Activated CD4-positive, alpha-beta T cell treated with anti-CD3 and anti-CD28 coated beads, Interleukin-2, amount 50 U/mL, for 4 hours (primary cell): ENCODE measurements at places on chromosomes 3 and 15.

DNA sequence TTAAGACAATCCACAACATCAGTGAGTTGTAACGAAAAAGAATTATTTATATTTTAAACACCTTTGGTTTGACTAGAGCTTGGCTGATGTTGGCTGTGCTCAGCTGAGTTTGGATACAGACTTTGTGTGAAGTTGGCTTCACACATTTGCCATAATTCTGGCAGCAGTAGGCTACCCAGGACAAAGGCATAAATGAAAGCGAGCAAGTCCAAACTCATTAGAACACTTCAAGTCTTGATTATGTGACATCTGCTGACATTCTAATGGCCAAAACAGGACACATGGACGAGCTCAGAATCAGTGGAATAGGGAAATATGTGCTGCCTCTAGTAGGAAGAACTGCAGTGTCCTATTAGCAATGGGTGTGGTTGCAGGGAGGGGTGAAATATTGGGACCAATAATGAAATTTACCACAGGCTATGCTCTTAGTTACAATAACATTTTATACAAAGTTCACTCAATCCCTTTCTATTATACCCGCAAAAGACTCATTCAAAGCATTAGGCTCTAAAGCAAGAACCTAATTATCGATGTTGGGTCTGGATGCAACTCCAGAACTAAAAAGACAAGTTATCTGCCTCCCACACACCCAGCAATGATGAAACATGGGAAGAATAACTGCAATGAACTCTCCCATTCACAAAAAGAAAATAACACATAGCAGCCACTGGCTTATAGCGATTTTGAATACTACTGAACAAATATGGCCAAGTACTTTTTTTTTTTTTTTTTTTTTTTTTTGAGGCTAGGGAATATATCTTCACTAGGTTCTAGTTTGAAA, 493.9 kb upstream of the RASGRP1 start:
- DNase-seq, result no peak

DNA sequence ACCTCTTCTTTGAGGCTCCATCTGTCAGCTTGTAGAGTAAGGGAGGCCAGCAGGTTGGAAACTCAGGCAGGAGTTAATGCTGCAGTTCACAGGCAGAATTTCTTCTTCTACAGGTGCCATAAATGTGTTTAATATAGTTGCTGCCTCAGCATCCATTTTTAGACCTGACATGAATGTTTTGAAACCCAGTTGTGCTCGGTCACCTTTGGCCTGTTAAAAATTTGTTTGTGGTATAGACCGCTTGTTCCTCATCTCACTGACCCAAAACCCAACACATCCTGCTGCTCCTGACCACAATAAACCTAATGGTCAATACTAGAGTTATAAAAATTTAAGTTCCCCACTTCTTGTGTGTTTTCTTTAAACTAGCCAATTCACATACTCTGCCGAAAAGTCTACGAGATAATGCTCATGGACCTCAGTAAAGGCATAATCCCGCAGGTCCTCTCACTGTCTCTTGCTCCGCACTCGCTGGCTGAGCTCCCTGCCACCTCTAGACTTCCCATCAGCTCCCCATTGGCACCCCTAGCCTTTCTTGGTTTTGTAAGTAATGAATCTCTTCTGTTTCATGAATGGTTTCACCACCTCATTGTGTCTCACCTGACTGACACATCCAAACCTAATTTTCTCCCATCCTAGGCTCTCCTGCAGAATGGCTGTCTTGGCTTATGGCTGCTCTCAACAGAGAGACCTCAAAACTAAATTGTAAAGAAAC, 138.5 kb upstream of the STRIT1 start:
- no peak for DNase-seq

DNA sequence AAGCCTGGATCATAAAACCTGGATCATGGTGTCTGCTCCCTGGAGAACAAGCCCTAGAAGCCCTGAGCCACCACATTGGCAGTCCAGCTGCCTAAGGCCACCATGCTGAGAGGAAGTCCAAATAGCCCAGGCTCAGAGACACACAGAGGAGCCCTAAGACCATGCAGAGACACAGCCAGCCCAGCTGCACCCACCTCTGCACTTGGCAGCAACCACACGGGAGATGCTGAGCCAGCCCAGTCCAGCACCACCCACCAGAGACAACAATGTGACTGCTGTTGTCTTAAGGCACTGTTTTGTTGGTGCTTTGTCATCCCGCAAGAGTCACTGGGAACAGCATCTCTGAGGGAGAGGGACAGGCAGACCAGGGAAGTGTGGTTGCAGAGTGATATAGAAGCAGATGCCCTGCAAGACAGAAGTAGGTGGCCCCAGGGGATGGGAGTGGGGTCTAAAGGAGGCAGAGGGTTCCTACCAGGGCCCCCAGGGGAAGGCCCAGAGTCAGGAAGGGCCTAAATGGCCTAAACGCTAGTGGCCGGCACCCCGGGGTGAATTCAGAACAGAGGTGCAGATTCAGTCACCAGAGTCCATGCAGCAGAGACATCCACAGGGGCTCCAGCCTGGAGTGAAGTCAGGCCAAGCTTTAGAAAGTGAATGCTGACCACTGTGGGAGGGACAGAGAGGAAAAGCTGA, 105.4 kb upstream of the PRR20G start:
- no peak for DNase-seq

- no peak for DNase-seq
Observed at GRCh38 chr3:124856677-124857076, 30.5 kb downstream of the ITGB5 start.

GRCh38 chr15:65333856-65334255, 29.4 kb downstream of the RNU5B-1 start:
- DNase-seq, result no peak

DNA sequence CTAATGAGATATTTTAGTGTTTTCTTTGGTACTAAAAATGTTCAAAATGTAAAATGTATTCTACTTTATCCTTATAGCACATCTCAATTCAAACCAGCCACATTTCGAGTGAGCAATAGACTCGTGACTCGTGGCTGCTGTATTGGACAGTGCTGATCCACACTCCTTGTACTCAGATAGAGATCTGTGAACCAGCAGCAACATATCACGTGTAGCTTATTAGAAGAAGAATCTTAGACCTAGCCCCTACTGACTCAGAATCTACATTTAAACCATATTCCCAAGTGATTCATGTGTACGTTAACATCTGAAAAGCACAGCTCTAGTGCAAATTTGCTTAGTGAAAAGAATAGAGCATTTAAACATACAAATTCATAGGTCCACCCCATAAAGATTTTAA, 130.9 kb downstream of the IL1RAP start:
- no peak for DNase-seq

DNA sequence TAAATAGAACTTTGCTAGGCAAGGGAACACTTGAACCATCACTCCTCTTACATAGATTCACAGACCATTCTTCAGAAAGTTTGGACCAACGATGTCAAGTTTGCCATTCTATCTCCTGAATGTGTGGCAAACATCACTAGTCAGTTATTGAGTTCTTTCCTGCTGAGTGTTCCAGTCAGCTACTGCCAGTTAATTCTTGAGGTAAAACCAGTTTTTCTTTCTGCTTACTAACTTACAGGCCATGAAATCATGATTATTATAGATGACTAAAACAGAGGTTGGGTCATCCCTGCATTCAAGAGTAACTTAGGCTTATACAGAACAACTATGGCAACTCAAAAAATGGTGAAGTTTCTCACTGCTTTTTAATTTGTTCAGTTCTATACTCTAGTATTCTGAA, 88.2 kb downstream of the AP4E1 start:
- no peak for DNase-seq

- no peak for DNase-seq
Observed at GRCh38 chr3:46187876-46188275, 20.2 kb downstream of the CCR1 start.

GRCh38 chr15:27499191-27499590, 528.2 kb downstream of the GABRG3 start:
- no peak for DNase-seq

DNA sequence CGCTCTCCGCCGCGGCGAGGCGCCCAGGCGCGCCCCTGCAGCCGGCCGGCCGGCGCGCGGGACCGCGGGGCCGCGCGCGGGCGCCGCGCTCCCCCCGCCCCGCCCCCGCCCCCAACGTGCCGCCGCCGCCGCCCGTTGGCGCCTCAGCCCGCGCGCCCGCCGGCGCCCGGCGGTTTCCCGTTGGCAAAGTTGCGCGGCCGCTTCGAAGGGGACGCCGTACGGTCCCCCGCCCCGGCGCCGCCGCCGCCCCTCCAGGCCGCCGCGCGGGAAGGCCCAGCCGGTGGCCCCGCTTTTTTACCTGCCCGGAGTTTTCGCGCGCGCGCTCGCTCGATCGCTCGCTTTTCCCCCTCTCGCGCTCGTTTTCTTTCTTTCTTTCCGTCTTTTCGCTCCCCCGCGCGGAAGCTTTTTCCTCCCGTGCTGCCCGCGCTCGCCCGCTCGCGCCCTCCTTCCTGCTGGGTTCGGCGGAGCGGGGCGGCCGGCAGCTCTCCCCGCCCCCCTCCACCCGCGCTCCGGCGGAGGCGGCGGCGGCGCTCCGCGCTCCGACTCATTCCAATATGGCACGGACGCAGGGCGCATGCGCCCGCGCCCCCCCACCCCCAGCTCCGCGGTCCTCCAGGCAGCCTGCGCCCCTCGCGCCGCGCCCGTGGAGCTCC, at the start of gene SFMBT1:
Gene SFMBT1, minus strand, starts transcription at position 556 of the 653 bp plus-strand sequence. CDS start 76,945 bp downstream, outside the sequence.
- DNase-seq, result peak; percentile 71

- no peak for DNase-seq
Observed at GRCh38 chr15:83413054-83413719, 34.0 kb upstream of the SH3GL3 start.

GRCh38 chr3:31882895-31883294, 98.2 kb downstream of the OSBPL10 start:
- no peak for DNase-seq

- DNase-seq, result no peak
Observed at GRCh38 chr15:30904812-30905211, 1.1 kb downstream of the FAN1 start.

DNA sequence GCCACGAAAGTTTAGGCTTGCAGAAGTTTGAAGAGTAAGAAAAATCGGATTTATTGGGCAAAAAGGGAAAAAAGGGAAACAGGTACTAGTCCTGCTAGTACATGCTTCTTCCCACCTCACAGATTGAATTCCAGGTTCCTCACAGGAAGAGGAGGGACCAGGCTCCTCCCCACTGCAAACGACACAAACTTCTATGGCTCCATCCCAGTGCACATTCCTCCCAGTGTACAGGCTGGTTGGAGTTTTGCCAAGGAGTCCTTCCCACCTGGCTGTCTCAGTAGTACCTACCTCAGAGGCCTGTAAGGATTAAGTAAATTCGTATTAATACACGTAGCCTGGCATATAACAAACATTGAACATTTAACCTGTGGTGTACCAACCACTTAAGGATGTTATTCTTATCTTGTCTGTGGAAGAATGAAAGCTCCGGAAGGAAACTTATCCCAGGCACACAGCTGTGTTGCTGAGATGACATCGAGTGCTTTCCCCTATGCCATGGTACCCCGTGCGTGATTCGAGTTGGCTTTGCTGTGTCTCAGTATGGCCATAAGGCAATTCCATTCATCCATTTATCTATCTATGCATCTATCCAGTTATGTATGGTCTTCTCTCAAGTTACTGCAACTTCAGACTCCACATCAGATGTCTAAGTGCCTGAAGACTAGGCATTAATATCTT, 294.3 kb downstream of the LRTM1 start:
- DNase-seq, result no peak

GRCh38 chr3:144763878-144764454, 792.3 kb downstream of the DIPK2A start:
- no peak for DNase-seq

DNA sequence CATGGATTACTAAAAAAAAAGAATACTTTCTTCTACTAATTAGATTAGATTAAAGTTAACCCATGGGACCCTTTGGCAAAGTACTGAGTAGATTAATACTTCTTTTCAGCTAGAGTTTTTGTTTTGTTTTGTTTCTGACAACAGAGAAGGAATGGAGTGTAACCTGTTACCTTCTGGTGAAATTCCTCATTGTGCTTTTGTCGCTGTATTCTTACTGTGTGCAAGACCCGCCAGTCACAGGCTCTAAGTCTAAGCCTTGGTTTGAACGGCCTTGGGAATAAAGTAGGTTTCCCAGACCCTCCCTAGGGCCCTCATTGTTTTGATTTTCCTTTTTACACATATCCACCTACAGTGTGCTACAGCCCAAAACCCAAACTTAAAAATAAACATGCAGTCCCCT, 171.1 kb upstream of the IL12A start:
- DNase-seq, result no peak

GRCh38 chr3:23819599-23820360, 14.0 kb downstream of the UBE2E1 start:
- DNase-seq, result no peak

- DNase-seq, result no peak
Observed at GRCh38 chr3:13492976-13493866, 13.1 kb downstream of the HDAC11 start.

- DNase-seq, result no peak
Observed at GRCh38 chr3:133547432-133548041, 25.9 kb upstream of the CDV3 start.

DNA sequence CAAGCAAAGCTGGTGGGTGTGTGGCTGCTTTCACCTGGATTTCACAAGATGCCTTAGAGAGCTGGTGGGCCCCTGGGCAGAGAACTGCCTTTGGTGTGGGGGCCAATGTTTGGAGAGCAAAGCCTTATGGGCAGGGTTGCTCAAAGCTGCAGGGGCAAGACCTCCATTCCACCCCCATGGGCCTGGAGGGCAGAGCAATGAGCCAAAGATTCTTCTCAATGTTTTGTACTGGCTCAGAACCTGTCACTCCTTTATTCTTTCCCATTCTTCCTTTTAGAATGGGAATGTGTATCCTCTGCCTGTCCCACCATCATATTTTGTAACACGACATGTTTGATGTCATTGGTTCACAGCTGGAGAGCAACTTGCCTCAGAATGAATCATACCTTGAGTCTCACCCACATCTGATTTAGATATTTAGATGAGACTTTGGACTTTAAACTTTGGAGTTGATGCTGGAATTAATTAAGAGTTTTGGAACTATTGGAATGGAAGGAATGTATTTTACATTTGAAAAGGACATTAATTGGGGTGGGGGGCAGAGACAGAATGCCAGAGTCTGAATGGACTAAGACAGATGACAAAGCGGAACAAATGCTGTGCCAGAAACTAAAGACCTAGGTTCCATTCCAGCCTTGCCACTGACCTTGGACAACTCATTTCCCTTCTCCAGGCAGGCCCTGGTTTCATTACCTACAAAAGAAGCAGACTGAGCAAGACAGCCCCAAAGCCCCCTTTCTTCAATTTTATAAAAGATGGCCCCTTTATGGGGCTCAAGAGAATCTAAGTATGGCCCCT, 72.9 kb downstream of the DAPK2 start:
- DNase-seq, result no peak
